ENCODE measurements at places on chromosomes 13 and 19. TPM values are rescaled to one million over a fixed set of nuclear protein-coding genes. Genes with fewer than 3 reads are reported as not detected.
A peak's percentile ranks its signal among the peaks of the same experiment; 100 is the strongest.

TNNI3 gene
- total RNA-seq, result 0.26 TPM

TEAD2 gene
- total RNA-seq, result 39.4 TPM

PALM3 gene
- total RNA-seq, result 0.38 TPM

DNA sequence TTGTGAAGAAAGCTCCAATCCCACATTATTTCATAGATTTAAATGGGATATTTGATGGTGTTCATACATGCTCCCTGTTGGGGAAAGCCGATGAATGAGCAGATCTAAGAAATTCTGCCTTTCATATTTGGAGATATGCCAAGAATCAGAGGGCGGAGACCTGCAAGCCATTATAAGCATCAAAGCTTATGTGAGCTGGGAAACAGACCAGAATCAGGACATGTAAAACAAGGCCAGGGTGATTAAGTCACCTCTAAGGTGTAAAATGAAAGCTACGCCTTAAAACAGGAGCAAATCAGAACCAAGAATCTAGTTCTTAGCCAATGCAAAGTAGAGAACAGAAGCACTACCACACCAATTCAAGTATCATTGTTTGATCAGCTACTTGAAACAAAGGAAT, 392.4 kb downstream of the DCT start:
- DNase-seq, result no peak

DNA sequence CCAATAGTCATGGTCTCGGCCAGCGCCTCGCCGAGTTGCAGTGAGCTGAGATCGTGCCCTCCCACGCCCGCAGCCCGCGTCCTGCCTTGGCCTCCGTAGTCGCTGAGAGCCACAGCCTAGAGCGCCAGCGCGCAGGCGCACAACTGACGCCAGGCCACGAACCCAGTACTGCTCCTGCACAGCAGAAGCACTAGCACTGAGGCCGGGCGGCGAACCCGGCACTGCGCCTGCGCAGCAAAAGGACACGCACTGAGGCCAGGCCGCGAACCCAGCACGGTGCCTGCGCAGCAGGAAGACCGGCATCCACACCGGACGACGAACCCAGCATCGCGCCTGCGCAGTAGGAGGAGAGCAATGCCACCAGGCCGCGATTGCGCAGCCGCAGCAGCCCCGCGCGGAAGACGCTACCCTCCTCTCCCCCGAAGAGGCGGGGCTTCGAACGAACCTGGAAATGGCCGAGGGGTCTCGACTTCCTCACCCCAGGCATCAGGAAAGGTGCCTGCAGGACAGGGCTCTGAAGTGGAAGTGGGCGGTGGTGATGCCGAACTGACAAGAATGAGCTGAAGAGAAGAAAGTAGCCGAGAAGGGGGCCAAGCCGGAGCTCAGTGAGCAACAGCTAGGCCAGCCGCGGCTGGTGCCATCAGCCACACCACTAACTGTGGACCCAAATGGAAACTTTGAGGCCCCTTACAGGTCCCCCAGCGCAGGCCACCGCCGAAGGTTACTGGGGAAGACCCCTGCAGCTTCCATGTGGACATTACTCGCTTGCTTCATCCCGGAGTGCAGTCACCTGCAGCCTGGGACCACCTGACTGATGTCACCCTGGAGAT, 7.5 kb downstream of the F10 start:
- DNase-seq, result no peak

DNA sequence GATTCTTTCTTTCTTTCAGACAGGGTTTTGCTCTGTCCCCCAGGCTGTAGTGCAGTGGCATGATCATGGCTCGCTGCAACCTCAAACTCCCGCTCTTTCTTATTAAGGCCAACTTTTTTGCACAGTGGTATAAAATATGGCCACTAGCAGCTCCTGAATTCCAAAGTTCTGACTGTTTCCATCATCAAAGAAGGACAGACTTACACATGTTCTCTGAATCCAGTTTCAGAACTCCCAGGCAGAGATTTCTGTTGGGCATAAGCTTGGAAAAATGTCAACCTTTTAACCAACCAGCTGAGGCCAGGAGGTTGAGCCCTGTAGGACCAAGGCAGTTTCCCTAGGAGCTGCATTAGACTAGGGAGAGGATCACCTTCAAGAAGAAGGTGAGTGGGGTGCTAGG, 184.1 kb downstream of the HS6ST3 start:
- no peak for DNase-seq

GRCh38 chr13:53105890-53106289, 77.3 kb downstream of the OLFM4 start:
- no peak for DNase-seq

DNA sequence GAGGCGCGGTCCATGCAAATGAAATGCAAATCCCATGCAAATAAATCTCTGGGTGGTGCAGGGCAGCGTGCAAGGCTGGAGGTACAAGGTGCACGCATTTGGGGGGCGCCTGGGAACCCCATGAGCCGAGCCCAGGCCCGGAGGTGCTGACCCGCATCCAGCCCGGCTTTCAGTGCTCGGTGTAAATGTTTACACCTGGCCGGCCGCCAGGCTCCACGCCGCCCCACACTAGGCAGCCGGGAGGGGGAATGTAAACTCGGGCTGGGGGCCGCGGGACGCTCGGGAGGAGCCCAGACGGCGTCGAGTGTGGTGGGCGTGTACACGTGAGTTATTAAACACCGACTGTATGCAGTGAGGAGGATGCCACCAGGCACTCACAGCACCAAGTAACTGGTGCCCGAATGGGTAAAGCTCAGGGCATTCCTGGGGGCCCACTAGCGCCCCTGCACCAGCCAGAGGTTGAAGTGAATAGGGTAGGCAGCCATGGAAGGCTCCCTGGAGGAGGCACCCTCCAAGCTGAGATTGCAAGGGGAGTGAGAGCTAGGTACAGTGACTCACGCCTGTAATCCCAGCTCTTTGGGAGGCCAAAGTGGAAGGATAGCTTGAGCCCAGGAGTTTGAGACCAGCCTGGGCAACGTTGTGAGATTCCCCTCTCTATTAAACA, 17.2 kb downstream of the FUT6 start:
- DNase-seq, result no peak

DNA sequence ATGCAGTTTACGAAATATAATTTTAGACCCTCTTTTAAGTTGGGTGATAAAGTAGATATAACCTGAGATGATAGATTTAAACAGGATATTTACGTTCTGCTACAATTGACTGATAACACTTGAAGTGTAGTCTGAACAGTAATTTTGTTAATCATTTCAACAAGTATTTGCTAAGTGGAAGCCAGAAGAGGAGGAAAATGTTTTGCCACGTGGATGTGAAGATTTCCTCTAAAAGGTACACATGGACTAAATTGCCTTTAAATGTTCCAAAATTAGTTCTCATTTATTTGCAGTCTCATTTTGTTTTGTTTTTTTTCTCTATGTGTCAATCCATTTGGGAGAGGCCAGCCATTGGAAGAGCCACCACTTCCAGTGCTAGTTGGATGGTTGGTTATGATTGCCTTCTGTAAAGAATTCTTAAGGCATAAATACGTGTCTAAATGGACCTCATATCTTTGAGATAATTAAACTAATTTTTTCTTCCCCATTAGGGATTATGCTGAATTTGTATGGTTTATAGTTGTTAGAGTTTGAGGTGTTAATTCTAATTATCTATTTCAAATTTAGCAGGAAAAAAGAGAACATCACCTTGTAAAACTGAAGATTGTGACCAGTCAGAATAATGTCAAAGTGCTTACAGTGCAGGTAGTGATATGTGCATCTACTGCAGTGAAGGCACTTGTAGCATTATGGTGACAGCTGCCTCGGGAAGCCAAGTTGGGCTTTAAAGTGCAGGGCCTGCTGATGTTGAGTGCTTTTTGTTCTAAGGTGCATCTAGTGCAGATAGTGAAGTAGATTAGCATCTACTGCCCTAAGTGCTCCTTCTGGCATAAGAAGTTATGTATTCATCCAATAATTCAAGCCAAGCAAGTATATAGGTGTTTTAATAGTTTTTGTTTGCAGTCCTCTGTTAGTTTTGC, 2.8 kb downstream of the MIR17HG start:
- no peak for DNase-seq

DNA sequence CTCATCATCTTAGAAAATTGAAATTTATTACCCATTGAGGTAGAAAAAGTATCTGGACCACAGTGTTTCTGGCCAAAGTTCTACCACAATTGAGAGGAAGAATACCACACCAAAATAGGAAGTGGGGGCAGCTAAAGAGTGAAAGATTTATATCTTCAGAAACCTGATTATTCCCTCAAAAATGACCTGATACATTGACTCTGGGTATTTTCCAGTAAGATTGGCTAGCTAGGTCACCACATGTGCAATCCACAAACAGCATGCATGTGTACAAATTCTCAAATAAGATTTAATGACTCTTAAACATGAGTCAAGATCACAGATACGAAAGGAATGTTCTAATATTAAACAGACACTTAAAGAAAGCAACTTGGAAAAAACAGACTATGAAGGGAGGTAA, 1516.2 kb upstream of the PCDH20 start:
- DNase-seq, result no peak

- no peak for DNase-seq
These were observed 325.9 kb downstream of the FOXO1 start for GRCh38 chr13:40340368-40341095.

DNA sequence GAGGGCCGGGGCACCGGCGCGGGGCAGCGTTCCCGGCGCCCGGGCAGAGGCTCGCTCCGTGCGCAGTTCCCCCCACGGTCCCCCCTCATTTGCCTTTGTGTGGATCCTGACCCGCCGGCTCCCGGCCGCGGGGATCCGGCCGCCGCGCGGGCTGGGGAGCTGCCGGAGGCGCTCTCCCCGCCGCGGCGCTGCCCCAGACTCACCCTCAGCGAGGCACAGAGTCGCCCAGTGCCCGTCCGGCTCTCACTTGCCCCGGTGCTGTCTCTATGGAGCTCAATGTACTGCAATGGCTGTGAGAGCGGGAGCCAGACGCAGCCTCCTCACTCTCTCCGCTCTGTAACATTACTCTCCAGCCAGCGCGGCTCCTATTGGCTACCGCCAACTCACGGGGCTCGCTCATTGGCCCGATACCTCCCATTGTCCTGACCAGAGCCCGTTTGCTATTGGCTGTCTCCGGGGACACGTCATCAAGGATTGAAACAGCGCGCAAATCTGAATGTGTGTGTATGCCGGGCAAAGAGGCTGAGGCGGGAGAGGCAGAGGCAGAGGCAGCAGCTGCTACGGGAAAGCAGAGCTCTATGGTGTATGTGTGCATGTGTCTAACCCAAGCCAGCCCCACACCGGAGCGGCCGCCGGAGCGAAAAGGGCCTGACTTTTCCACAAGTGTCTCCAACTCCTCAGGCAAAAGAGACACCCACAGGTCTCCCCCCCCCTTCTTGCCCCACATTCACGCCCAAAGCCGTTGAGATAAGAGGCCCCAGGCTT, at the start of gene HMGB1:
TSS of gene HMGB1 (minus strand) at position 344 of the 765 bp plus-strand sequence. CDS start 2,256 bp downstream, outside the sequence.
- DNase-seq, result peak; percentile 100

- DNase-seq, result no peak
These were observed 141.4 kb downstream of the IRS2 start for GRCh38 chr13:109644956-109645355.

- no peak for DNase-seq
These were observed 390.7 kb downstream of the LIG4 start for GRCh38 chr13:107824635-107825034.
